ENCODE measurements at places on chromosomes 2 and 18. TPM values are rescaled to one million over a fixed set of nuclear protein-coding genes. Genes with fewer than 3 reads are reported as not detected.

DNA sequence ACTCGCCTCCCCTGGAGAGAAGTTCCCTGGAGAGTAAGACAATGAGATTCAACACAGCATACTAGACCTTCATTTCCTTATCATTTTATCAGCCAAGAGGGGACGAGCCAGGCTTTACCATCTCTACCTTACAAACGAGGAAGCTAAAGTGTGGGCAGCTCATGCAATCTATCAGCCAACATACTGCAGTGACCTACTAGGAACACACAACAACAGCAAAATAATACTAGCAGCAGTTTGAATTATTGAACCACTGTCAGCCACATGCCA, 60.0 kb upstream of the TEX51 start:
- DNase-seq = no peak

DNA sequence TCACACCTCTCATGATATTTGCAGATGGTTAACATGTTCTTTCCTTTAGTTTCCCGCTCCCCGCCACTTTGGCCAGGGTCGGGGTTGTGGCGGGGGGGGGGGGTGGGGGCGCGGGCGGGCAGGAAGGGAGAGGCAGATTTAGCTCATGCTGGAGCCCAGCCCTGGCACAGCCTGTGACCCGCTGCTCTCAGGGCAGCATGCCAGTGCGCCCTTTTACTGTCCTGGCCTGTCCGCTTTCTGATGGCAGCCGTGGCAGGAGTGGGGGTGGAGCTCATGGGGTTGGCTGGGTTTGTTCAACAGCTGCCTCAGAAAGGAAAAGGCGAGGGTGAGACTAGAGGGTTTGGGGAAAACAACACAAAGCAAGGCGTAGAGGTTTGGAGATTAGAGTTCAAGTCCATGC, 56.1 kb downstream of the TNP1 start:
- DNase-seq = no peak

- no peak for DNase-seq
Measured at GRCh38 chr2:129062146-129062912, 743.7 kb upstream of the HS6ST1 start.

DNA sequence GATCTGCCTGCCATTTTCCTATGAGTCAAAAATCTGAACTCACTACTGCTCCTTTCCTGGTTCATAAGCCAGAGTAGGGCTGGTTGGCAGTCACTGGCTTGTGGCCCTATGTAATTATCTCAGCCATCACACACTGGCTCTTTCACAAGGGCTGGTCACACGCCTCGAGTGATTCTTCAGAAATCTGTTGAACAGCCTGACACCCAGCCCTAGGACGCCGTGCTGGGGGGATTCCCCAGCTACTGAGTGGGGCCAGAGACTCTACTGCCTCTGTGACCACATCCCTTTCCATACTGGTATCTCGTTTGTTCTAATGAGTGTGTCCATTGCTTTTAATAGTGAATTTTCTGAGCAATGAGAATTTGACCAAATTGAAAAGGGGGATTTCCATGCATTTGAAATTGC, 45.8 kb upstream of the RBM44 start:
- no peak for DNase-seq

Gene NEB
- polyA plus RNA-seq = 18.1 TPM

- DNase-seq = no peak
Measured at GRCh38 chr2:121555008-121555407, 24.3 kb downstream of the RNU4ATAC start.

Gene RNF149
- polyA plus RNA-seq = 73.8 TPM

Gene LRRC30
- polyA plus RNA-seq = 0.34 TPM

DNA sequence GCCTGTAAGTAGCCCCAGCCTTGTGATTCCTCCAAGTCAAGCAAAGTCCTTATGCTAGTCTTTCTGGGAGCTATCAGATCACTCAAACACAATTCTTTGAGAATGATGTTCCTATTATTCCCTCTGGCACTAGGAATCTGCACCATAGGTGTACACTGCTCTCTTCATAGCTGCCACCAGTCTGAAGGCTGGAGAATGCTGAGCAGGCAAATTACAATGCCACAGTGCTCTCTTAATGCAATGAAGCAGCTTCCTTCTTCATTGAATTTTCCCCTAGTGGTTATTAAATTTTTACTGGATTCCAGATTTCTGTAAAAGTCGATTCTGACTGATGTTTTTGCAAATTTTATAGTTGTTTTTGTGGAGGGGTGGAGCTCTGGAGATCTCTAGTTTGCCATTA, 84.8 kb downstream of the CCDC178 start:
- DNase-seq = no peak

Gene UPP2
- polyA plus RNA-seq = 10.9 TPM

DNA sequence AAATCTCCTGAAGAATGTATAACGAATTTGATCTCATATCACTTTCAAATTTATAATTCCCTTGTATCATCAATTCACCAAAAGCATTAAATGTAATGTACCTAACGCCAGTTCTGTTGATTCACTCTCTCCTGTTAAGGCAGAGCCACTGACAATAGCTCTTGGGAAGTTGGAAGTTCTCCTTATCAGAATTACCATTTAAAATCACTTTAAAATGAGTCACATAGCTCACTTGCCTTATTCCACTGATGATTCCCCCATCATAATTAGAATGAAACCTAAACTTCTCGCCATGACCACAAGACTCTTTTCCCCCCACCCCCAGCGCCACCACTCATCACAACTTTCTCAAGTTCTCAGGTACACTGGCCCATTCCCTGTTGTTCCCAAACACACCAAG, 117.1 kb downstream of the PID1 start:
- no peak for DNase-seq

GRCh38 chr18:52333860-52334259, 6.1 kb upstream of the DCC start:
- no peak for DNase-seq

Gene TFCP2L1
- polyA plus RNA-seq = 53.7 TPM

DNA sequence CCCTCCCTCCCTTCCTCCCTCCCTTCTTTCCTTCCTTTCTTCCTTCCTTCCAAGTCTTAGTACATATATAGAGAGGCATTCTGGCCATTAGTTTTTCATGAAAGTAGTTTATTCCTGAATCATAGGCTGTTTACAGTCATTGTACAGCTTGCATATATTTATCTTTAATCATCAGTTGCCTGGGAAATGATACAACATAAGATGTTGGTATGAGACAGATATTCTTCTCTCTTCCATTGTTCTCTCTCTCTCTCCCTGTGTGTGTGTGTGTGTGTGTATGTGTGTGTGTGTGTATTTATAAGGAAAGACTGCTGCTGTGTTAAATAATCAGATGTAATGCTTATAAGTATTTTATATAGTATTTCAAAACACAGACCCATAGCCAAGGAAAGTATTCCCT, 289.8 kb upstream of the UBE2E3 start:
- no peak for DNase-seq

DNA sequence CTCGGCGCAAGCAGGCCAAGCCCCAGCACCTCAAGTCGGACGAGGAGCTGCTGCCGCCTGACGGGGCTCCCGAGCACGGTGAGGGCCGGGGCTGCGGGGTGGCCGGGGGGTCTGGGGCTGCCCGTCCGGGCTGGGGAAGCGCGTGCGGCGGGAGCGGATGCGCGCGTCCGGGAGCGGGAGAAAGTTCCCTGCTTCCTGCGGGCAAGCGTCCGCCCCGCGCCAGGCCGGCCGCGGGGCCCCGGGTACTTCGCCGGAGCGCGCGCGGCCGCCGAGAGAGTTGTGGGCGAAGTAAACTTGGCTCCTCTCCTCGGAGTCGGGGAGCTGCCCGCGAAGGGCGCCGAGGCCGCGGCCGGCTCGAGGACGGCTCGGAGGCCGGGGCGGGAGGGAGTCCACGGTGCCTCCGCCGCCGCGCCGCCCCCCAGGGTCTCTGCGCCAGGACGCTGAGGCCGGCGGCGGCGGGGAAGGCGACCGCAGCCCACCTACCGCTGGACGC, 707 bp downstream of the SALL3 start:
- DNase-seq = no peak

Gene KDSR
- 41.0 TPM for polyA plus RNA-seq

Gene NPPC
- 0.79 TPM for polyA plus RNA-seq

DNA sequence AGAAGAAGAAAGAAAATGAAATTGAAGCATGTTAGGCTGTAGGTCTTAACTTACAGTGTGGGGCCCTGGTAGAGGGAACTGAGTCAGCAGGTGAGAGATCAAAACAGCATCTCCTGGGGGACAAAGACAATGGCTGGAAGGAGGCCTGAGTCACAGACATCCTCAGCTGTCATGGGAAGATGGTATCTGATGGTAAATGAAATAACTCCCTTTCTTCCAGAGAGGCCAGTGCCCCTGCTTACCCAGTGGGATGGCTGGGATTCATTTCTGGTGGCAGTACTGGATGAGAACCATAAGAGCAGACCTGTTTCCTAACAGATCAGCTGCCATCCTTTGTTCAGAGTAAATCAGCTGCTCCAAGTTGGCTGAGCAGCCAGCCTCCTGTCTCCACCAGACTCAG, 251.3 kb upstream of the EPAS1 start:
- DNase-seq = no peak

DNA sequence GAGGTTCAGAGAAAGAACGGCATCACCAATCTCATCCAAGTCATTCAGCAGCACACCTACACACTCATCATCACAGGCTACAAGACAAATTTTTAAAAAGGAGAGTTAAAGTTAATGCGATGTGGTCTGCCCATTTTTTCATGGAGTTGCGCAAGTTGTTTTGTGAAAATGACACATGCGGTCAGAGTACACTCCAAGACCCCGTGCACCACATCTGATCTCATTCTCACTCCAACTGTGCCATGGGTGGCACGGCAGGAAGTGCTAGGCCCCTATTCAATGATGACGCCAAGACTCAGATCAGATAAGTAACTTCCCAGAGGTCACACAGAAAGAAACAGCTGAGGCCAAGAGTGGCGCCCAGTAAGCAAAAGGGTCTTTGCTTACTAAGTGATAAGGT, 119.8 kb downstream of the LAMA1 start:
- DNase-seq = no peak

- no peak for DNase-seq
Measured at GRCh38 chr2:13652531-13653313, 936.0 kb downstream of the TRIB2 start.

- DNase-seq = no peak
Measured at GRCh38 chr2:119389615-119390306, 23.0 kb downstream of the DBI start.

Gene KCNS3
- 8.7 TPM for polyA plus RNA-seq

DNA sequence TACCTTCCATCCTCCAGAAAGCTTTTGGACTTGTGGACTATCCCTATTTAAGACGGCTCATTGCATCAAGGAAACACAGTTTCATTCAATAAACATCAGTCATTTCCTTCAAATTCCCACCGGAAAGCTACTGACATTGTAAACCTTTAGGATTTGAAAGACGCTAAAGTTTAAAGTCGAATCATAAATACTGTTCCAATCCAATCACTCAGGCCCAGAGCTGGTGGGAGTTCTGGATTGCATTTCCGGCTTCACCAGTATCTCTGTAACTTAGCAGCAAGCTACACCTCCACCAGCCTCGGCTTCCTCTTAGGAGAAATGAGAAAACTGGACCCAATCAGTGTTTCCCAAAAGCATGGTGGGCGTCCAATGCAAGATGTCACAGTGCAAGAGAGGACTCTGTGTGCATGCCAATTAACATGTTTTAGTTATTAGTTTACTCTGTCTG, 1.6 kb downstream of the WDFY1 start:
- no peak for DNase-seq

GRCh38 chr2:105224444-105224843, 17.1 kb upstream of the GPR45 start:
- DNase-seq = no peak

Gene INO80D
- 7.8 TPM for polyA plus RNA-seq

- DNase-seq = no peak
Measured at GRCh38 chr2:177201919-177202346, 10.7 kb upstream of the HNRNPA3 start.

Gene LRP2
- 150 TPM for polyA plus RNA-seq

GRCh38 chr2:20091305-20091991, 40.0 kb upstream of the LAPTM4A start:
- no peak for DNase-seq

DNA sequence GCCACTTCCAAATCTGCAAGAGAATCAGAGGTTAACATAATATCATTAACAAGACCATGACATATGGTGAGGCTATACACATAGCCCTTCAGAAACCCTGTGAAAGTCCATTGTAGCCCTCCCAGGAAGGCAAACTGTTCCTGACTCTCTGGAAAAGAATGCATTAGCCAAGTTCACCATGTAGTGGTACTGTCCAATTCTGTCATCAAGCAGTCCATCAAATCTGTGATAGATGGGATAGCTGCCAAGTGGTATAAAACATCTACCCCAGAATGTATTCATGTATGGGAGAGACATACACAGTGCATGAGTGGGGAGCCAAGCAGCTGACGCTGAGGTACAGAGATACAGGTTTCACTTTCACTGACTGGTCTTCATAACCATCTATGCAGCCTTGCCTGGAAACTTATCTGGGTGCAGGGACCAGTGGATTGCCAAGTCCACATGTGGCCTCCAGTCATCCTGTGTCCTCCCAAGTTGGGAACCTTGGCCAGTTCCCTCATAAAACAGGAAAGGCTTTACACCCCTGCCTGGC, 281.1 kb downstream of the MBD2 start:
- no peak for DNase-seq

Gene SCN1A
- polyA plus RNA-seq = 0.14 TPM

DNA sequence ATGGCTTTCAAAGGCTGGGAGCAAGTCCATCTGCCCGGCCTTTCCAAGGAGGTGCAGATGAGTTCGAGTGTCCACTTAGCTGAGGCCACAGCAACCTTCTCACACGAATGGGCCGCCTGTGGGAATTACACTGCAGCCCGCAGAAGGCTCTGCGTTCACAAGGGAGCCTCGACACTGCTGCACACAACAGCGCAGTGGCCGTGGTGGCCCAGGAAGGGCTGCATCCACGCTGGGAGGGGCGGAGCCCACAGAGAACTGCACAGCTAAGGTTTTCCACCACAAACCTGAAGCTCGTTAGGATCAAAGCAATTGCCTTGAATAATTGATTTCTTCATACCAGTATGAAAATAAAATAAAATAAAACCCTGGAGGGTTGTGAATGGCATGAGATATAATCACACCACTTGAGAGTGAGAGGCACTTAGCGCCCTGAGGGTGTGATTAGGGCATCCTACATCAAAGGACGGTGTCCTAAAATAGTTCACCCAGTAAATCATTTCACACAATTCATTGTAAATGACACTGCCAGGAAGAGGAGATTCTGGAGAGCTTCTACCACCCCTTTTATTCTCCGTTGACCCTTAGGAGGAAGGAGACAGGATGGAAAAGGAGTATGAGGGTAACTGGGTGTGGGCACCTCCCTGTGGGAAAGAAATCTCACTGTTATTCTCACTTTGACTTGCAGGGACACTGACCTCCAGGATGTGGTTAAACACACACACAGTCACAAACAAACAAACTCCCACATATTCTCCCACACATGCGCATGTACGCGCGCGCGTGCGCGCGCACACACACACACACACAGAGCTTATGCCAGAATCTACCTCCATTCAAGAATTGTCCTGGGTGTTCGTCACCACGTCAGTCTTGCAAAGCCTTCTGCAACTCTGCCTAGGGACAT, 256.6 kb upstream of the ID2 start:
- DNase-seq = no peak

GRCh38 chr18:22169011-22169888, at the start of gene GATA6:
Gene GATA6, plus strand, starts transcription at chr18:22169589. Its CDS starts 1,556 bp downstream, at chr18:22171145.
- DNase-seq = no peak
